ENCODE measurements at places on chromosomes 1 and 21.

DNA sequence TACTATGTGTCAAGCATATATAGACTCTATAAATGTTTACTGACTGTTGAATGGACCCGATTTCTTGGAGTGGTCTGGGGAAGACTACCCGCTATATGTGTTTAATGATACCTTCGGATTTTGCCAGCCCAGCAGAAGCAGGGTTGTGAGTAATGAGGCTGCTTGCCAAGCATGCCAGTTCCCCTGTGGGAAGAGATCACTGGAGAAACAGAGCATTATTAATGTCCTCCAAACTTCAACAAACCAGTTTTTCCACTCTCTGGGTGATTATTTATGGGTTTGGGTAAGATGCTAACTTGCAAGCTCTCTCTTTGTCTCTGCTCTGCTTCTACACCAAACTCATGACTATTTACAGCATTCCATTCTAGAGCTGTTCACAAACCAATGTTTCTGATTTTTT is 25.1 kb upstream of the PHGDH start:
- DNase-seq = no peak

DNA sequence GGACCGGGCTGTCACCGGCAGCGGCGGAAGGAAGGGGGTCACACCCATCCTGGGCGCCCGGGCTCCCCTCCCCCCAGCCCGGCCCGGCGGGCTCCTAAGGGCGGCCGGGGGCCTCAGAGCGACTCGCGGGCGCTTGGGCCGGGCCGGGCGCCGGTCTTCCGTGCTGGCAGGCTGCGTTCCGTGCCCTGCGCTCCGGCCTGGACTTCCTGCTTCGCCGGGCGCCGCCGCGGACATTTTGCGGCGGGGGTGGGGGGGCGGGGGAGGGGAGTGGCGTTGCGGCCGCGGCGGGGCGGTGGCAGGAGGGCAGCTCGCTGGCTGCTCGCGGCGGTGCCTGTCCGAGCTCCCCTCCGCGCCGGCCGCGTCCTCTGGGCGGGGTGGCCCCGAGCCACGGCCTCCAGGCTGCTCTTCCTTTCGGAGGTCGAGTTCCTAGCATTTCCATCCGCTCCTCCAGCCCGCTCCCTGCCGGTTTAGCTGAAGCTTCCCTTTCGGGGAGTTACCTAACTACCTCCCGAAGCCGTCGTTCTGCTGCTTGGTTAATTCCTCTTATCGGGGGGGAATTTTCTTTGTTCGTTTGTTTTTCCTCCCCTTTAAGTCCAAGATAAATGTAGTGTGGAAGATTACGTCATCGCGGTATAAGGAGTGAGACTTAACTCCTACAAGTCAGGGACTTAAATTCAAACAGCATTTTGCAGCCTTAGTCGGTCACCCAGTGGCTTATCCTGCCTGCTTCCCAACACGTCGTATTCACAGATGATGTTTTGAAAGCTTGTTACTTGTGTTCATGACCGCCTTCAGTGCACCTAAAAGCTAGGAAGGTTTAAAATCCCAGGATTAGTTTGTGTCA is 730 bp downstream of the CDC42 start:
- DNase-seq = peak; percentile 61

- DNase-seq = no peak
These were observed 225.7 kb downstream of the HHAT start for GRCh38 chr1:210554382-210554781.

GRCh38 chr1:87472716-87473115 is 144.0 kb downstream of the LMO4 start:
- DNase-seq = no peak

- no peak for DNase-seq
These were observed 61.1 kb downstream of the HNRNPR start for GRCh38 chr1:23282957-23283356.

DNA sequence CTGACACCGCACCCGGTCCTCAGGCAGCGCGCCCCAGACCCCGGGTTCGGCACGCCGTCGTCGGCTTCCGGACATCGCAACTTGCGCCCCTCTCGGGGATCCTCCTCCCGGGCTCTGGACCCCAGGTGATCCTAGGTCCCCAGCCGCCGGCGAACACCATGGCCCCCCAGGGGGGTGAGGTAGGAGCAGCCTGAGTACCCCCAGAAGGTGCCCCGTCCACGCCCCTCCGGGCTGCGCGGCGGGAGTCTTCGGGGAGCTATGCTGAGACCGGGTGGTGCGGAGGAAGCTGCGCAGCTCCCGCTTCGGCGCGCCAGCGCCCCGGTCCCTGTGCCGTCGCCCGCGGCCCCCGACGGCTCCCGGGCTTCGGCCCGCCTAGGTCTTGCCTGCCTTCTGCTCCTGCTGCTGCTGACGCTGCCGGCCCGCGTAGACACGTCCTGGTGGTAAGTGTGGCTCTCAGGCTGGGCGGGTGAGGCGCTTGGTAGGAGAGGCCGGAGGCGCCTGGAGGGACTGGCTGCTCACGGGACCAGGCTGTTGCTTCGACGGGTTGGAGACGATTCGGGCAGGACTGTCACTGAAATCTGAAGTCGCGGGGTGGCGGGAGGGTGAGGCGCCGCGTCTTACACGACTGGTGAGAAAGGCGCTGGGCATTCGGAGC is 367 bp downstream of the WNT2B start:
- no peak for DNase-seq

DNA sequence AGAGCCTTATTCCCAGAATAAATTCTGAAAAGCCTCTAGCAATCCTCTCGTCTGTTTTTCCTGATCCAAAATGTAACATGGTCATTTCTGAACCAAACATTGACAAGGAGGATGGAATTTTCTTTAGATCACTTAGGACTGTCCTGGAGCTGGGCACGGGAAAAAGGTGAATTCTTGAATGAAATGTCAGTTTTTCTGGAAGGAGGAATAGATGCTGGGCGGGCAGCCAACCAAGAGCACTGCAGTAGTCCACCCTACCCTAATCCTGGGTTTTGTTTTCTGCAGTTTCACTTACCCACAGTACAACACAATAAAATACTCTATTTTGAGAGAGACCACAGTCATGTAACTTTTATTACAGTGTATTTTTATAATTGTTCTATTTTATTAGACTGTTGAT is 20.9 kb downstream of the RIT1 start:
- DNase-seq = no peak

GRCh38 chr1:33615546-33615945 is 143.1 kb downstream of the ZSCAN20 start:
- no peak for DNase-seq

- no peak for DNase-seq
These were observed 219.0 kb upstream of the HOOK1 start for GRCh38 chr1:59595774-59596173.

GRCh38 chr1:17350083-17350482 is 21.9 kb upstream of the PADI6 start:
- DNase-seq = no peak

DNA sequence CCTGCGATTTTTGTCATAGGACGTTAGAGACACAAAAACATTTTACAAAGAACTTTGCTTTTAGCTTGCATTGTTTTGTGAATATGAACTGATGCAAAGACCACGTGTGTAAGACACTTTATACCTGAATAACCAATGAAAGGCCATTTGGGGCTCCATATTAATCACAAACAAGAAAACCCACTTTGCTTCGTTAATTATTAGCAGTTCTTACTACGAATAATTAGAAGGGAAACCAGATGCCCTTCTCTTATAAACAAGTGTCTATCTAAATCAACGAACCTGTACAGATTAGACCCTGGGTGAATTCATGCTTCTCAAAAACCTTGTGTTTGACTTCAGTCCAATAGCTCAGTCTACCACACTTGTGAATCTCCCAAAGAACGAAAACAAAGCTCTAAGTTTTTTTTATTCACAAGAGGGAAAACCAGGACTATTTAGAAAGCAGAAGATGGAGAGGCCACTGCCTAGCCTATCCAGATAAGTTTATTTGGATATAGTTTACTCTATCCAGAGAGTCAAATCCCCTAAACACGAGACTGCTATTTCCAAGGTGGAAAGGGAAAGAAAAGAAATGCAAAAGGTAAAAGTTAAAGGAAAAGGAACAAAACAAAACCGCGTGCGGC is 897 bp downstream of the CYYR1 start:
- DNase-seq = peak; percentile 70

GRCh38 chr1:110616587-110616986 is 10.4 kb upstream of the KCNA2 start:
- DNase-seq = peak; percentile 22

DNA sequence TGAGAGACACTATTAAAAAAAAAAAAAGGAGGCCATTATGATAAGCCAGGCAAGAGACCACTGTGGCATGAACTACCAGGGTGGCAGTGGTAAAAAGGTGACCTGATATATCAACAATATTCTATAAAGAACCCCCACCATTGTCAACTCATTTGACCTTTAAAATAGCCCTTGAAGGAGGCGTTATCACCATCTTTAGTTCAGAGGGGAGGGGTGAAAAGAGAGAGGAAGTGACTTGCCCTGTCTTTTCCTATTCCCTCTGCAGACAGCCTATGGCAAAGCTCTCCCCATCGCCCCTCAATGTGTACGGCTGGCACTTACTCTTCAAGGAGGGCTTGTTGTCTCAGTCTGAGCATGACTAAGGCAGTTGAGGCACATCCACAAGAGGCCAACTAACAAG is 11.7 kb upstream of the SLFNL1 start:
- DNase-seq = no peak

GRCh38 chr1:1005774-1006304 is 5.9 kb upstream of the HES4 start:
- no peak for DNase-seq

All from NCI-H1092 treated with DMSO at 0.1 percent for 48 hours (cell line).